Left kidney (tissue), 8 donors: ENCODE measurements at places on chromosomes 11 and 22. TPM values are rescaled to one million over a fixed set of nuclear protein-coding genes. Genes with fewer than 3 reads are reported as not detected.

Gene APOBEC3A
- polyA plus RNA-seq = 0.13 TPM

Gene MED15
- 47.7 TPM for polyA plus RNA-seq

Gene HEPN1
- polyA plus RNA-seq = 1.7 TPM

GRCh38 chr11:40877981-40878380 is 581.5 kb downstream of the LRRC4C start:
- no peak for DNase-seq

GRCh38 chr22:25898707-25899365 is 156.8 kb downstream of the MYO18B start:
- no peak for DNase-seq

- DNase-seq = no peak
Observed at GRCh38 chr11:28420099-28420498, 311.9 kb downstream of the METTL15 start.

DNA sequence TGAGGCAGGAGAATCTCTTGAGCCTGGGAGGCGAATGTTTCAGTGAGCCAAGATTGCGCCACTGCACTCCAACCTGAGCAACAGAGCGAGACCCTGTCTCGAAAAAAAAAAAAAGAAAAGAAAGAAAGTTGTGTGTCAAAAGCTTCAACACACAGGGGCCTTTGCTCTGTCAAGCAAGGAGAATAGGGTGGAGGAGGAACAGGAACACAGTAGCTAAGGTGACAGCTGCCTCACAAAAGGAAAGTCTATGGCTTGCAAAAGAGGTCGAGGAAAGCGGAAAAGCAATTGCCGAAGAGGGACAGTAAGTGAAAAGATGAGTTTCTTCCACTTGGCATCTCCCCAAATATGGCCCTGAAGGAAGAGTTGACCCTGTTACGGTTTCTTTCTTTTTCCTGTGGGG is 26.5 kb upstream of the TMA7B start:
- DNase-seq = no peak

- no peak for DNase-seq
Observed at GRCh38 chr11:86670181-86670580, 2.2 kb downstream of the ME3 start.
